Suppressor macrophage treated with lipopolysaccharide for 4 hours (primary cell): ENCODE measurements at places on chromosomes 1 and 21.

GRCh38 chr1:164660412-164660772 lies 101.4 kb downstream of the PBX1 start:
- DNase-seq: peak; percentile 11

DNA sequence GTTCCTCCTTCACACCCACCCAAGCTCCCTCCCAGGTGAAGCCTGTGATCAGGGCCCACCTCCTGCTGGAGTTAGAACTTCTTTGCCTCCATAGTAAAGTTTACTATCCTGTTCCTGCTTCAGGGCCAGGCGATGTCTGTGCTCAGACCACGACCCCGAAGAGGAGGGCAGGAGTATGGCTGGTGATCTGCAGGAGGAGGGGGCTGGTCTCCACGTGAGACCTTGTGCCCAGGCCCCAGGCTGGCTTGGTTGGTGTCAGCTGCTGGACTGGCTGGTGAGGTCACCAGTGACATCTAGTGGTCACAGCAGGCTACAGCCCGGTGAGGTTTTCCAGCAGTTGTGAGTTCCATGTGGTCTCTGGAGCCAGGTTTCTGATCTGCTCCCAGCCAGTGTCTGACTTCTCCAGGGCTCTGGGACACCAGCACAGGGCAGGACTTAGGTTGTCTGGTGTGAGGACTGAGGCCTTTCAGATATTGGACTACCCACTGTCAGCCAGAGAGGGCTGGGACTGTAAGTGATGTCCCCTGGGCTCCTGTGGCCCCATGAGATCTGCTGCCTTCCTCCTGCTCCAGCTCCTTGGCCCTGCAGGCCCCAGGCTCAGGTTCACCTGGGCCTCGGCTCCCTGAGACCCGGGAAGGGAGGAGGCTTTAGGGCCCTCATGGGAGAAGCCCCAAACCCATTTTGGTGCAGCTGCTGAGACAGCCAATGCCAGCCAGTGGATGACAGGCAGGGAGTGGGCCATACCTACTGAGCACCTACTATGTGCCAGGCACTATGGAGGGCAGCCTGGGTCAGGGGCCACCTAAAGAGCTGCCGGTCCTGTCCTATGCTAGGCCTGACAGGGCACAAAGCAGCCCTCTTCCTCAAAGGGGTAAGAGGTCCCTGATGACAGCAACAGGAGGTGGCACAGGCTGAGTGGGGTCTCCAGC lies 6.0 kb upstream of the UBL4B start:
- DNase-seq: peak; percentile 75

DNA sequence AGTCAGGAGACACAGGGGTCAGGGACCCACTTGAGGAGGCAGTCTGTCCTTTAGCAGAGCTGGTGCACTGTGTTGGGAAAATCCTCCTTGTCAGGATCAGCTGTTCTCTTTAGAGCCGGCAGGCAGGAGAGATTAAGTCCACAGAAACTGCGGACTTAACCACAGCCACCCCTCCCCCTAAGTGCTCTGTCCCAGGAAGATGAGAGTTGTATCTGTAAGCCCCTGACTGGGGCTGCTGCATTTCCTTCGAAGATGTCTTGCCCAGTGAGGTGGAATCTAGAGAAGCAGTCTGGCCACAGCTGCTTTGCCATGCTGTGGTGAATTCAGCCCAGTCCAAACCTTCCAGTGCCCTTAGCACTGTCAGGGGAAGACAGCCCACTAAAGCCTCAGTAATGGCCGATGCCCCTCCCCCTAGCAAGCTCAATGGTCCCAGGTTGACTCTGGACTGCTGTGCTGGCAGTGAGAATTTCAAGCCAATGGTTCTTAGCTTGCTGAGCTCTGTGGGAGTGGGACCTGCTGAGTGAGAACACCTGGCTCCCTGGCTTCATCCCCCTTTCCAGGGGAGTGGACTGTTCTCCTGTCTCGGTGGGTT lies 172.8 kb downstream of the ST6GALNAC3 start:
- DNase-seq: no peak

GRCh38 chr1:33375316-33375715 lies 54.4 kb upstream of the A3GALT2 start:
- DNase-seq: no peak

- DNase-seq: no peak
Measured at GRCh38 chr1:189530162-189530561, 947.5 kb downstream of the BRINP3 start.

DNA sequence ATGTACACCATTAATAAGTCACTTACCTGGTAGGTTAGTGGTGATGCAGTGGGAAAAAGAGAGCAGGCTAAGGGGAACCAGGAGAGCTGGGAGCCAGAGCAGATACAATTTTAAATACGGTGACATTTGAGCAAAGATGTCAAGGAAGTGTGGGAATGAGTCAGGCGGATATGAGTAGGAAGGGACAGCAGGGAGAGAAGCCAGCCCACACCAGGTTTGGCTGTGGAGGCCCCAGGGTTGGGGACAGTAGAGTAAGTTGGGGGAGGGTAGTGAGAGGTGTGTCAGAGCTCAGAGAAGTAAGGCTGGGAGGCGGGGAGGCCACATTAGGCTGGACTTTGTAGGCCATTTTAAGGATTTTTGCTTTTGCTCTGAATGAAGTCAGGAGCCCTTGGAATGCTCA lies 482.0 kb downstream of the DISC1 start:
- DNase-seq: no peak

GRCh38 chr21:35093514-35093913 lies 44.4 kb upstream of the RUNX1 start:
- no peak for DNase-seq

DNA sequence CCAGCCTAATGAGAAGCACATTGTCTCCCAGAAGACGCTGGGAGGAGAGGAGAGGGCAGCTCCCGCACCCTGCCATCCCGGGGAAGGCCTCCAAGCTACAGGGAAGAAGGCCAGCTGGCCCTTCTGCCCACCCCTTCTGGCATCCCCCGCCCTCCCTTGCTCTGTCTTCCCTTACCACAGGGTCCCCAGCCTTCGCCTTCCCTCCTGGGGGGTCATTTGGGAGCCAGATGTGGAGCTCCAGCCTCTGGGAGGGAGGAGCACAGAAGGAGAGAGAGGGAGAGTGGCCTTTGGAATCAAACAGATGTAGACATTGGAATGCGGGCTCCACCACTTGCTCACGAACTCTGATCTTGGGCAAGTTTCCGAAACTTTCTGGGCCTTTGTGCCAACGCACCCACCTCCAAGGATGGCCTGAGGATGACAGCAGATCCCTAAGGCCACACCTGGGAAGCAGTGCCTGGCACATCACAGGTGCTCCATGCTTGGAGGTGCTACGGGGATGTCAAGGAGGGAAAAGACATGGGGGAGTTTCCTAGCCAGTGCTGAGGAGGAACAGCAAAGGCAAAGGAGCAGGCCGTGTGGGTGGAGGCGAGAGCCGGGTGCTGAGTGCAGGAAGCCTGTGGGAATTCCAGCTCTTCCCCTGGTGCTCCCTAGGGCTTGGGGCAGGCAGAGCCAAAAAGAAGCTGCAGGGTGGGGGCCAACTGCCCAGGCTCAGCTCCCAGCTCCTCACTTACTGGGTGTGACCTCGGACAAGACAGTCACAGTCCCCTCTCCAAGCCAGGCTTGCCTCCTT lies 23.1 kb upstream of the RSPO1 start:
- no peak for DNase-seq

GRCh38 chr1:61028136-61028535 lies 54.2 kb upstream of the NFIA start:
- DNase-seq: no peak

- no peak for DNase-seq
Measured at GRCh38 chr1:227889863-227890405, 57.8 kb downstream of the WNT9A start.

DNA sequence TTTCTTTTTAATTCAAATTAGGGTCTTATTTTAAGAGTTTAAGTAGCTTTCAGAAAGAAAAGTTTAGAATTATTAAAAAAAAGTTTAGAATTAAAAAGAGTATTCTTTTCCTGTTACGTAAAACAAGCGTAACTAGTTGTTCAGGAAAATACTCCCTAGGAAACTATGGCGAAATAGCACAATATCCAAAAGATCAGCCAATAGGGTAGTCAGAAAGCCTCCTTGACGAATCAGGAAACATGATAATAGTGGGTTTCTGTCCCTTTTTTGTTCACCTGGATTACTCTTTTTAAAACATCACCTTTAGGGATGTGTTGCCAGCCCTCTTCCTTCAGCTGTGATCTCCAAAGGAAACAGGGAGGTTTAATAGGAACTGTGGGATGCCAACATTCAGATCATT lies 25.2 kb downstream of the S1PR1 start:
- DNase-seq: no peak

DNA sequence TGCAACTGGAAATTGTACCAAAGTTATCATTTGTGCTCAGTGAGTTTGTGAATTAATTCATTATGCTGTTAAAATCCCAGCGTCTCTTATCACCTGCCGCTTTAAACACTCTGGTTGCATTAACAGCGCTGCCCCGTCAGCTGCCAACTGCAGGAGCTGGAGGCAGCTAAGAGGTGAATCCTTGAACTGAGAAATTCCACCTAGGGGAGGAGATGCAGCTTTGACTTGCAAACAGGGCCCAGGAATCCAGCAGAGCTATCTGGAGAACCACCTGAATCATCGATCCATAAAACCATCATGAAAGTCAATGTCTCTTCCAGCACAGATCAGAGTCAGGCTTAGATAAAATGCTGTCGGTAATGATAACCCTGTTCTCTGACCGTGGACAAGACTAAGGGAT lies 140.7 kb upstream of the PTBP2 start:
- DNase-seq: no peak

GRCh38 chr1:89965193-89965768 lies 29.6 kb upstream of the ZNF326 start:
- DNase-seq: no peak

DNA sequence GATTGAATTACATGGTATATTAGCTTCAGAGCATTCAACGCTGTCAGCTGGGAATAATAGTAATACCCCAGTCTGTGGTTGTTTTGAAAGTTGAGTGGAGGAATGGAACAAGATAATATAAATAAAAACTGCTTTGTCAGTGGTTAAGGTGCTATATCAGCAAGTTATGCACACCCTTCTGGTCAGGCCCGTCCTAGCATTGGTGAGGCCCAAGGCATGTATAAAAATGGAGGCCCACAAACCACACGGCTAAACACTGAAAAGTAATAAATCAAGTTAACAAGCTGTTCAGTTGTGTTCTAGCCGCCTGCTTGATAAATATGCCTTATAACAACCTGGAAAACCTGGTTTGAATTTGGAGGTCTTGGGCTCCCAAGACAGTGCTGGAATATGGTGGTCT lies 77.4 kb downstream of the PSMG1 start:
- DNase-seq: no peak

DNA sequence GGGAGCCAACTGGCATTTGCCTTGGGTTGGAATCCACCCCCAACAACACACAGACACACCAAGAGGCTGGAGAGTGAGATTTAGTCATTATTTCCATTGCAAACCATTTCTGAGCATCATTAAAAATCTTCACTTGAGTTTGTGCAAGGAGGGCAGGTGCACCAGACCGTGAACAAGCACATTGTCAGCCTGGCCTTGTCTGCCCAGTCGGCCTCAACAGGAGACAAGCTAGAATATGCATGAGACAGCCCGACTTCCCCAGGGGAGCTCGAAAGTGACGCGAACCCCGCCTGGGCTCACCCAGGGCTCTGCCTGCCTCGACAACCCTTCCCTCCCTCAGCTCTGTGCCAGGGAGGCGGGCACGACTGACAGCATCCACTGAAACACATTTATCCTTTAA lies 15.4 kb upstream of the GUCA2B start:
- DNase-seq: no peak

DNA sequence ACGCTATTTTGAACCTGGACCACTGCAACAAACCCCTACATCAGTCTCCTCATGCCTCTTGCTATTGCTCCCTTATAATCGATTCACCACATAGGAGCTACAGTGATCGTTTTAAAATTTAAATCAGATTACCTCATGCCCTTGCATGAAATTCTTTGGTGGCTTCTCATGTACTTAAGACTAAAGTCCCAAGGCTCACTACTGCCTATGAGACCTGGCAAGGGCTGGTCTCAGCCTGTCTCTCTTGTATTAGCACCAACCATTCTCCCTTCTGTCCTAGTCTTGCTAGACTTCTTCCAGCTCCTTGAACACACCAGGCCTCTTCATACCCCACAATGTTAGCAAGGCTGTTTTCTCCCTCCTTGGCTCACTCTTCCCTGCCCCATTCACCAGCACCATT lies 6.5 kb upstream of the GNPAT start:
- DNase-seq: no peak

DNA sequence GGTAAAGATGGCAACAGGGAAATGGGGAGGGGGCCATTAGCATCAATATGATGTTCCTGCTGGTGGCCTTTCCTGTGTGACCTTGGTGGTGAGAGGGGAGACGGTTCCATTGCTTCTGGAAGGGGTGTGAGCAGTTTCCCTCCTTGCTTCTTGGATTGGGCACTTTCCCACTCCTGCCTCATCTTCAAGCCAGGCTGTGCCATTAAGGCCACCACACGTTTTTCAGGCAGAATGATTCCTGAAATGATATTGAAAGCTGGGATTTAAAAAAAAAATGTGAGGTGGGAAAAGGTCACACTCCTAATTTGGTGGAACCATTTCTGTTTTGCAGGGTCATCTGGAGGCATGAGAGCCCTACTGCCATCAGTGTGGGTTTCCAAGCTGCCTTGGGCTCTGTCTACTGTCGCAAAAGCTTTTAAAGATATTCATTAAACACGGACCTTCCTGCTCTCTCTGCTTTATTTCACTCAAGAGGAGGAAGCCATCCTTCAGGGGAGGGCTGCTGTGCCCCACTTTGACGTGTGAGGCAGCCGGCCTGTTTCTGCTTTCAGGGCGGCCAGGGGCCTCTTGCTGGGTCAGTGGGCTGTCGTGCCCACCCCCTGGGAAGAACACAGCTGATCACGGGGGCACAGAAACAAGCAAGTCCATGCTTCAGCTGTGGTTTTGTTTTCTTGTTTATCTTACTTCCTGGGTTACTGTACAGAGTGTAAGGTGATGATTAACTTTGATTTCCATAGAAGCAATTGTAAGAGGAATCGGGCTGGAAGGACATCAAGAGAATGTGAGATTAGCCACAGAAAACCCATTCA lies 8.0 kb downstream of the RIIAD1 start:
- DNase-seq: no peak

DNA sequence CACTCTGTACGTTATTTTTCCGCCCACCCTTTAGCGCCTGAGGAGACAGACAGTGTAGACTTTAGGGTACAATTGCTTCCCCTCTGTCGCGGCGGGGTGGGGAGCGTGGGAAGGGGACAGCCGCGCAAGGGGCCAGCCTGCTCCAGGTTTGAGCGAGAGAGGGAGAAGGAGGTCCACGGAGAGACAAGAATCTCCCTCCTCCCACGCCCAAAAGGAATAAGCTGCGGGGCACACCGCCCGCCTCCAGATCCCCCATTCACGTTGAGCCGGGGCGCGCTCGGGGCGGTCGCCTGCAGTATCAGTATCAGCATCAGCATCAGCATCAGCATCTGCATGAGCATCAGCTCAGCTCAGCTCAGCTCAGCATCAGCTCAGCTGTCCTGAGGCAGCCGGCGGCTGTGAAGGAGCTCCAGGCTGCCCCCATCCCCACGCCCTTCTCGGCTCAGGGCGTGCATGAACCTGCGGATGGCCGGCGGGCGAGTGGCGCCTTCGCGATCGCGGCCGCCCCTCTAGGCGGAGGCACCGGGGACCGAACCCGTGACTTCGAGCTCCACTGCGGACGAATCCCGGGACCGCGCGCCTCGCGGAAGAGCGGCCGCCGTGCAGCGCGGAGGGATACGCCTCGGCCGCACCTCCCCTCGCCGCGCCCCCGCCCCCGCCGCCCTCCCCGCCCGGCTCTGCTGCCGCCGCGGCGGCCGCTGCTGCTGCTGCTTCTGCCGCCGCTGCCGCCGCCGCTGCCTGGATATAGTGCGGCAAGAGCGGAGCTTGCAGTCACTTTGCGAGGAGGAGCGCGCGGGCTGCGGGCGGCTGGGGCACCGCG lies at the start of gene NCAM2:
NCAM2 (plus strand) TSS at position 774 of the 820 bp plus-strand sequence.
- peak; percentile 75 for DNase-seq

GRCh38 chr1:25040122-25040685 lies 110.1 kb upstream of the RUNX3 start:
- DNase-seq: no peak
